ENCODE measurements at places on chromosomes 4 and X.

DNA sequence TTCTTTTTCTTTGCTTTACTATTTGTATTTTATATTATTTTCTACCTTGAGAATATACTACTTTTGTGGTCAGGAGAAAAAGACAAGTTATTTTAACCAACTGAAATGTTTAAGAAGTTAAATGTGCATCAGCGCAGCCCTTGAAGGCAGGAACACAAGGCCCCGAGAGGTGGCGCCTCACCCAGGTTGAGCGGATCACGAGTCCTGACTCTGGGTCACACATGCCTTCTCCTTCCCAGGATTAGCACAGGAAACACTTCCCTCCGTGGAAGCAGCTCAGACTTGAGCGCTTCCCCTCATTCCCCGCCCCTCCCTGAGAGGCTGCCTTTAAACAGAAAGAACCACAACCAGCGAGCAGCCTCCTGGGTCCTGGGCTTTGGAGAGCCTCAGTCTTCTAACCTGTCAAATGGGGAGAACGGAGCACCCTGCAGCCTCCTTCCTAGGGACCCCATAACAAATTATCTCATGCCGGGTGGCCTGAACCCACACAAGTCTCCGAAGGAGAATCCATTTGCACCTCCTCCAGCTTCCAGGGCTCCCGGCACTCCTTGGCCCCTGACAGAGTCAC lies 217.6 kb downstream of the AFAP1 start:
- DNase-seq = no peak

- DNase-seq = no peak
These were observed 18.9 kb upstream of the HERC3 start for GRCh38 chr4:88573276-88573980.

GRCh38 chr4:16329125-16329796 lies 103.0 kb upstream of the TAPT1 start:
- no peak for DNase-seq

GRCh38 chr4:125624951-125625350 lies 310.2 kb downstream of the FAT4 start:
- DNase-seq = no peak

DNA sequence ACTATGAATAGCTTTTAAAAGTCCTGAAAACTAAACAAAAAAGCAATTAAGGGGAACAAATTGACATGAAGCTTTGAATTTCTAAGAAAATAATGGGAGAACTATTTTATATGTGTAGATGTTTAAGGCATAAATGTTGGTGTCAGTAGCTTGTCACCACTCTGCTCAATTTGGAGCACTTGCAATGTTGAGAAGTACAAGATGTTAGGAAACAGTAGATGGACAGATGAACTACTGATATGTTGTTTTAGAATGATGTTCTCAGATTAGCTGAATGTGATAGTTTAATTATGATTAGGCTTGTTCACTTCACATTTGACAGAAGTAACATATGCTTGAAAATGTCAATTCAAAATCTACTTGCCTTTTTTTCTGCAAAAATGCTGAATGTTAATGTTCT lies 525.7 kb upstream of the IGFBP7 start:
- no peak for DNase-seq

GRCh38 chr4:36360755-36361154 lies 79.3 kb downstream of the DTHD1 start:
- DNase-seq = no peak
